ENCODE measurements at places on chromosomes 6 and 20.

DNA sequence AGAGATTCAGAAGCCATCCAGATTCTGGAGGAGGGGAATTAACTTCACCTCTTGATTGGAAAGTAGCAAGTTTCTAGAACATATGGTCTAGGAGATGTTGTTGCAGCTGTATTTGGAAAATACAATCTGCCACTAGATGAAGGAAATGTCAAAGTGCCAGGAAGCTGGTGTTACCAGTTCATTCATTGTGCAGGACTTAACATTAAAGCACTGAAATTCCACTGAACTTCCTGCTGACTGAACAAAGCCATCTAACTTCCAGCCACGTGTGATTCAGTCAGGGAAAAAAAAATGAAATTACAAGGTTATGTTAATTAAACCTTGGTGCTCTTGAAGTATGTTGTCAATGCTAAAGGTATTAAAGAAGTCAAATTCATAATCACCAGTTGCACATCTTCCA lies 321.5 kb upstream of the SASH1 start:
- DNase-seq: no peak

DNA sequence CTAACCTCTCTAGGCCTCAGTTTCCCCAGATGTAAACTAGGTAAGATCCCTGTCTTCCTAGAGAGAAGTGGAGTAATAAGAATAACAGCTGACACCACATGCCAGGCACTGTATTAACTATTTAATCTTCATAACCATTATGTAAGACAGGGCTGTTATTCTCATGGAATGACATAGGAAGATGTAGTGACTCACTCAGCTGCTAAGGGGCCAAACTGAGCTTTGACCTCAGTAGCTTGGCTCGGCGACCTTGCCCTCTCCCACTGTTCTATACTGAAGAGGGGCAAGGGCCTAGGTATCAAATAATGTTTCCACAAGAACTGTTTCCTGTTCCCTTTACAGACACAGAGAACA lies 2.9 kb upstream of the MDGA1 start:
- DNase-seq: no peak

GRCh38 chr6:137927777-137928218 lies 60.7 kb downstream of the TNFAIP3 start:
- DNase-seq: peak; percentile 79

DNA sequence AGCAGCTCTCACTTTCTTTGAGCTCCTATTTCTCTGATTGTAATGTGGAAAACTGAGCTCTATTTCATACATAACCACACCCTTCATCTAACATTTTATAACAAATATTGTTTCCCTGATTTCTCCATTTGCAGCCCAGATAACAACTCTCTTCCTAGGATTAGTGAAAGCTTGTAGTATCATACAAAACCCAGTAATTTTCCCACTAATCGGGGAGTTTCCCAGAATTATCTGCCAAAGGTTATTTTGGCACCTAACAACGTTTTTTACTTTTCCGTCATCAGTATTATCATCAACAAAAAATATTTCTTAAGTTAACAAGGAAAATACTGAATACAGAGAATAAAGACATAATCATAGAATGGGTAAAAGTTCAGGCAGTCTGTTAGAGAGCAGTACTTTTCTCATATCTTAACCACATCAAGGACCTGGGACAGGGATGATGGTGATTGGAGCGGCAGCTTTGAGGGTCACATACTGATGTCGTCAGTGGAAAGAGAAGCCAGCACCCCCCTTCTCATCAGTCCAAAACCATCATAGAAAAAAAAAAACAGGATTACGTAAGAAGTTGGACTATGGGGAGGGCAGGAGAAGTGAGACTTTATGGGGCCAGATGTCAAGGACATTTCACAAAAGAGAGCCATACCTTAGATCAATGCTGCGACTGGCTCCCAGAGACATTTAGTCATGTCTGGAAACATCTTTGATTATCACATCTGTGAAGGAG lies 166.1 kb upstream of the TNFAIP3 start:
- DNase-seq: no peak

GRCh38 chr20:31515072-31515774 lies 981 bp downstream of the HM13 start:
- no peak for DNase-seq

DNA sequence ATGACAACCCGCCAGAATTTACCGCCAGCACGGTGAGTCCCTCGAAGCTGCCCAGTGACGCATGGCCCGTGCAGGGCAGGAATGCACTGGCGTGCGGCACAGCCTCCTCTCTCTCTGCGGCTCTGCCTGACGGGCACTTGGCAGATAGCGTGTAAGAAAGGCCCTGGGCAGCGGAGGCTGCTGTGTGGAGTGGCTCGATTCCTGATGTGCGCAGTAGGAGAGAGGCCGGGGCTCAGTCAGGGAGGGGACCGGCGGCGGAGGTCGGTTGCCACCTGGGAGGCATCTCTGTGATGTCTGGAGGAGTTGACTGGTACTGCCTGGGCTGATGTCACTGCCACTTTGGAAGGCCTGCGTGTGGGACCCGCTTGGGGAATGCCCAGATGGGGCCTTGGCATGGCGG lies 170.7 kb downstream of the TAF4 start:
- no peak for DNase-seq

GRCh38 chr6:35223396-35223795 lies 9.6 kb downstream of the SCUBE3 start:
- DNase-seq: no peak

- no peak for DNase-seq
Observed at GRCh38 chr6:42349753-42350511, 101.8 kb downstream of the TRERF1 start.

DNA sequence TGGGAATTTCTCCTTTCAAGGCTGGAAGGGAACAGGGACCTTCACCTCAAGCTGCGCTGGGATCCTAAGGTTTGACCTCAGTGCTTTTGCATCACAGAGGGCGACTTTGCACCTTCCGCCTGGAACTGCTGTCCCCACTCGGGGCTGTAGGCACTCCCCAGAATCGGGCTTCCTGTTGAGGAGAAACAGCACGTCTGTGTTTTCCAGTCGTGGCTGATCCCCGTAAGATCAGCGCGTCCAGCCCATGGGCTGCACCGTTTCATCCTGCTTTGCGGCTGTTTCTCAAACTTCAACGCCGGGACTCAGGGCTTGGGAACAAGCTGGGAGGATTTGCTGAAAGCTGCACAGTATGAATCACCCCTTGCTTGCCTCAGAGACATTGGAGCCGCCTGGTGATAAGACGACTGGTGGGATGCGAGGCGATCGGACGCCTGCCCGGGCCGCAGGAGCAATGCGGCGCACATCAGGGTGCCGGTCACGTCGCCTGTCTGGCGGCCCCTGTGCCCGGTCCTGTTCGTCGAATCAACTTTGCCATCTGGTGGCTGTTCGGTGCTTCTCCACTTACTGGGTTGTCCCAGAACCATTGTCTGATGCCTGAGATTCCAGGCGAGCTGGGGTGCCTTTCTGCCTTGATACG lies 53.6 kb upstream of the FRMD1 start:
- no peak for DNase-seq

DNA sequence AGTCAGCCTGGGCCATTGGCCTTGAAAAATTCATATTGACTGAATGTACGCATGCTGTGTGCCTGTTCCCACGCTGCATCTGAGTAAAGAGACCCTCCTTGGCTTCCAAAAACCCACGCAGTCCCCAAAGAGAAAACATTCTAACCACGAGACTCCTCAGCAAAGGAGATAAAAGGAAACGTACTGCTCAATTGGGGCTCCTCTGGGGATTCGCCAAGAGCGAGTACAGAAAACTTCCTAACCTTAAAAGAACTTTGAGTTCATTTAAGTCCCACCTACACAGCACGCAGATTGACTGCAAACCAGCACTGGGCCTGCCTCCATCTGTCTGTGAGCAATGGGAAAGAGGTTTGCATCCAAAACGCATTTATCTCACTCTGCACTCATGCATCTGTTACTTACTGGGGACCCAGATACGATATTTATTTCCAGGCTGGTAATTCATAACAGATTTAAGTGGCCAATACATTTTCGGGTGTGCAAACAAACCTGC lies 505.9 kb upstream of the CHD6 start:
- DNase-seq: no peak

DNA sequence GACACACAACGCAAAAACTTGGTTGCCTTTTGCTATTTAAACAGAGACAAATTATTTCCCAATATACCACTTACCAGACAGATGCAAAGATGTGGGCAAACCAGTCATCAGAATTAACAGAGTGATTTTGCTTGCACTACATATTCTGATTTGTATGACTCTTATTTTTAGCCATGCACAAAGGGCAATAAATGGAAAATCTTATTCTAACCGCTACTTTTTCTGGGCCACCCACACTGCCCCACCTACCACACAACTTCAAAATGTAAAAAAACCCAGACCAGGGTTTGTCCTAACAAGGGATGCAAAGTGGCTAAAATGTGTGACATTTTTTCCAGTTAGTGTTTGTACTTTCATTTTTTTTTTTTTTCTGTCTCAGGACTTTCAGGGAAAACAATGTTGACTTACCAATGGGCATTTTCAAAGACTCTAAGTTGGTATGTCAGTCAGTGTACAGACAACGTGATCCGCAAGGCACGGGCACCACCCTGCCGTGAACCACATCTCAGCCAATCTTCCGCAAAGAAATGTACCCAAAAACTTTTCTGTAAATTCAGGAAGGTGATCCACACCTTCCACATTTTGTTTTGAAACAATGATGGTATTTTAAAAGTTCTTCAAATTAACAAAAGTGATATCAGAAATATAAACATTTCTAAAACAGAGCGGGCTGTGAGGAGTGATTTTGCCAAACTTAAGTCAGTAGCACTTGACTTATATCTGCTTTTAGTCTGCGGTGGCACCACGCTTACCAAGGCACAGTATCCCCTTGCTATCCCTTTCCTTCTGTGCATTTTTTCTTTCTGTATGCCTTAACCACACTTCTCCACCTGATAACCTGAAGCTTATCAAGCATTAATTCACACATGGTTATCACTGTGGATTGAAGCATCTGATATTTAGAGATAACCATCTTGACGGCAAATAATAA lies 185.6 kb downstream of the GJA10 start:
- peak; percentile 55 for DNase-seq

DNA sequence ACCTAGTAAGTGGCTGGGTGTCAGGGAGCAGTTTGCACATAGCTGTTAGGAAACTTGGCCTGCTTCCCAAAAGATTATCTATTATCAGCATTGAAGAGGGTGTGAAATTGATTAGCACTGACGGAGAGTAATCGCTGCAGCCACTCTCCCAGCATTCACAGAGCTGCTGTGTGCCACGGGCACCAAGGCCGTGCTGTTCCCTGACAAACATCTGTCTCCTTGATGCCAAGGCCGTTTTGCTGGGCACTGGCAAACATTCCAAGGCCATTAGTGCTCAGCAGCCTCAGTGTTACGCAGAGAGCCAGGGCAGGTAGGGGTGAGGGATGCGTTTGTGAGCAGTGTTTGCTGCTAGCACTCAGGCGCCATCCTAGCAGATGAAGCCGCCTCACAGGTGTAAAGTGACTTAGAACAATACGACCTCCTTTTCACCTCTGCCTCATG lies 57.7 kb upstream of the VSTM2L start:
- DNase-seq: no peak

- no peak for DNase-seq
Observed at GRCh38 chr6:28402197-28402596, 2.6 kb upstream of the ZSCAN12 start.

DNA sequence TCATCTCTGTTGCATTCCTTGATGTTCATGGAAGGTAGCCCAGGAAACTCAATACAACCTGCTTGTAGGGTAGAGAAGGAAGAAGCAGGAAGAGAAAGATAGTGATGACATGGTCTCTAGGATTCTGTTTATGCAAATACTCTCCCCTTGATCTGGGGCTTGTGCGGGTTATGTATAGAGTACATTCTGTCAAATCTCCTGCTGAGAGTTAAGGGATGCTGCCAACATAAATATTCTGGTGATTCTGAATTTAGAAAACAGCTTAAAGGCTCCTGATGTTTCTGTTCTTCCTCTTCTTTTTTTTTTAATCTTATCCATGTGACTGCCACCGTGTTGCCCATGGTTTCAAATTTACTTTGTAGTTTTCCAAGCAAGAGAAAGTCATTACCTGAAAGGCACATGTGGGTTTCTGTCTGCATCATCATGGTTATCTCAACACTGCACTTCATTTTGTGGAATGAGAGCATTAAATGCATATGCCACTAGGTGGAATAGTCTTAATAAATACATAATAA lies 150.6 kb downstream of the RPS12 start:
- no peak for DNase-seq

GRCh38 chr6:81383472-81383871 lies 369.0 kb downstream of the TENT5A start:
- DNase-seq: no peak

DNA sequence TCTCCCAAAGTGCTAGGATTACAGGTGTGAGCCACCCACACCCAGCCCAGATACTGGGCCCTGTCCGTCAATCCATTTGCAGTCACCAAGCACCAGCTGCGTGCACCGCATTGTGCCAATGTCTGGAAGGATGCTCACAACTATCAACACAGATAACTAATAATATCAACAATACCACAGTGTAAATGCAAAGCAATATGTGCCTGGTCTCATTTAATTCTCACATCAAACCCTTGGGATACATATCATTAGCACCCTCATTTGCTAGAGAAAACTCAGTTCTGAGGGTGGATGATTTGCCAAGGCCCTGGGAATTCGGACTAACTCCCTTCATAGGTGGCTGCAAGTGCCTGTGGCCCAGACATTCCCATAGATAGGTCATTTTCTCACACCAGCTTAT lies 14.5 kb downstream of the RIPOR3 start:
- no peak for DNase-seq

DNA sequence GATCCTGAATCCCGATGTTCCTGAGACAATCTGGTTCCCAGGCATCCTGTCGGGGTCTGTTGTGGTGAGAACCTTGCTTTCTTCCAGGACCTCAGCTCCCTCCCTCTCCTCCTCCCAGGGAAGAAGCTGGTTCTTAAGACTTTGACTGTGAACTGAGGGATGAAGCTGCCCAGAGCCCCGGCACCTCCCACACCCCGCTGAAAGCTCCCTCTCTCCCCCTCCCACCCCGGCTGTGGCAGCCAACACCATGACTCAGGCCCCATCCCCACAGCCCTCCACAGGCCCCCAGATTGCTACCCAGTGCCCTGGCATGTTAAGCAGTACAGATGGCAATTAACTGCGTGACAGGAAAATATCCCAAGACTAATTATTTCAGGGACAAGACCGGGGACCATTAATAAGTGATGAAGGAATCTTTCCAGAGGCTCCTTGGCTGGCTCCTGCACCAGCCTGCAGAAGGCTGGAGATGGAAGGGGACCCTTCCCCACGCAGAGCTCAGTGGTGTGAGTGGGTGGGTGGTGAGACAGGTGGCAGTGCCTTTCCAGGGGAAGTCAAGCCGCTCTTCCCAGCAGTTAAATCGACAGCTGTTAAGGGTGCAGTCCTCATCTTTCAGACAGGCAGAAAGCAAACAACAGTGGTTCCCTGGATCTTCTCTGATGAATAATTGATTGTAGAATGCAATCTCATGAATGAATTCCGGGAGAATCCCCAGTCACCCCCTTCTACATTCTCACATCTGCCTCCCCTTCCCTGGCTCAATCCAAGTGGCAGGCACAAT lies 237.9 kb downstream of the LRFN2 start:
- no peak for DNase-seq

GRCh38 chr6:139567095-139567494 lies 192.6 kb upstream of the CITED2 start:
- no peak for DNase-seq

DNA sequence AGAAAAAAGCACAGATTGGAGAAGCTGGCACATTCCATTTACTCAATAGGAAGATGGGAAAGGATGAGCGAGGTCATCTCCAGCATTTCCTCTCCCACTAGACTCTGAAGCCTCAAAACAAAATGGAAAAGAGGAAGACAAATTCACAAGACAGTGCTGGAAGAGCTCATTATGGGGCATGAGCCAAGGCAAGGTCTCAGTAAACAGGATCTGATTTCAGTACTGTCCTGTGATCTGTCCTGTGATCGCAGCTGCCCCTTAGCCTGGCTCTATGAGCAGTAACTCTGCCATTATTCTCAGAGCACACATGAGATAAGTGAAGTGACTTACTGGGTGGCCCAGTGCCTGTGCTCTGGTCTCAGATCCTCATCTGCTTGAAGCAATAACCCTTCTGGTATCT lies 68.1 kb upstream of the SLC4A11 start:
- no peak for DNase-seq
